Large intestine (tissue), 12 donors: ENCODE measurements at places on chromosomes 6 and 20.

- no peaks in the 10 kb centered on the region for H3K36me3 ChIP-seq
- no peaks in the 10 kb centered on the region for H3K4me1 ChIP-seq
- H3K27me3 ChIP-seq, result no peaks in the 10 kb centered on the region
- no peak overlapping the region for H3K4me3 ChIP-seq
Observed at GRCh38 chr6:119384444-119384843, 34.9 kb upstream of the MAN1A1 start.

GRCh38 chr6:34275128-34275804 lies 26.5 kb upstream of the SMIM29 start:
- no peak for DNase-seq
- no peak overlapping the region for H3K4me3 ChIP-seq
- no peaks in the 10 kb centered on the region for H3K27me3 ChIP-seq
- H3K27ac ChIP-seq, result no peak overlapping the region

- no peaks in the 10 kb centered on the region for H3K27me3 ChIP-seq
- no peaks in the 10 kb centered on the region for H3K36me3 ChIP-seq
- DNase-seq, result no peak
- H3K27ac ChIP-seq, result no peak overlapping the region
- H3K4me3 ChIP-seq, result no peak overlapping the region
Observed at GRCh38 chr6:100924534-100925227, 43.6 kb upstream of the ASCC3 start.

GRCh38 chr6:26524722-26525370 lies 13.3 kb upstream of the HMGN4 start:
- H3K36me3 ChIP-seq, result no peaks in the 10 kb centered on the region
- H3K4me1 ChIP-seq, result no peaks in the 10 kb centered on the region
- no peak for DNase-seq

DNA sequence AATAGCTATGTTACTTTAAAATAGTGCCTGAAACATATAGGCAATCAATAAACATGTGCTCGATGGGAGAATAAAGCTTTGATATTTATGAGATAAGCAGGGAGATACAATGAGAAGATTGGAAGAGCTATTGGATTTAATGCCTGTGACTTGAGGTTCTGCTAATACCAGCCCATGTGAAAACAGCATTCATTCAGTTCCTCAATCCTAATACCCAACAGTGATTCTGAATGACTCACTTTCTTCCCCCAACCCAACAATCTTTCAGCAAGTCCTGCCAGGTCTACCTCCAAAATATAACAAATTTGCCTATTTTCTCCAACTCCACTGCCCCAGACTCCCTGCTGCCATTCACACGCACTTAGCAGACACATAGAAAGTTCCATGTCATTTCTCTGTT lies 26.6 kb upstream of the KLHL31 start:
- H3K4me3 ChIP-seq, result no peak overlapping the region
- H3K27me3 ChIP-seq, result no peaks in the 10 kb centered on the region
- no peaks in the 10 kb centered on the region for H3K36me3 ChIP-seq
- peaks cover 27% of the 10 kb centered on the region for H3K4me1 ChIP-seq
- no peak overlapping the region for H3K27ac ChIP-seq

GRCh38 chr20:58286729-58287128 lies 22.8 kb upstream of the RAB22A start:
- no peak overlapping the region for H3K4me3 ChIP-seq
- H3K36me3 ChIP-seq, result peaks cover 11% of the 10 kb centered on the region
- no peaks in the 10 kb centered on the region for H3K4me1 ChIP-seq
- no peaks in the 10 kb centered on the region for H3K27me3 ChIP-seq
- no peak for DNase-seq
- H3K27ac ChIP-seq, result no peak overlapping the region

DNA sequence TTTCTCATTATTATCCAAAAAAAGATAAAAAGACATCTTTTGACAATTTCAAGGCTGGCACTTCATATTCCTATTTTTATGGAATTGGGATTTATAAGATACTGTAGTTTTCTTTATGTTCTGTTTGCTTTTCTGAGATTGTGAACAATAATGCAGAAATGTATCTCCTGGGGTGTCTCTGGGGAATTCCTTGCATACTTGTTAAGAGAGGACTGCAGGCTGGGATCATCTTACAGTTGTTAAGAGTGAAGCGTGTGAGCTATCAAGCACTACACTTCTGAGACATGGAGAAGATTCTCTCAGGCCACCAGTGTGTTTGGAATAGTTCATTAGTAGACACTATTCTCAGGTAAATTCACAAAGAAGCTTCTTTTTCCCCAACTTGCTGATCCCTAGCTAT lies 963.3 kb upstream of the GJE1 start:
- H3K4me3 ChIP-seq, result no peak overlapping the region
- H3K4me1 ChIP-seq, result peaks cover 4% of the 10 kb centered on the region
- no peaks in the 10 kb centered on the region for H3K36me3 ChIP-seq
- H3K27ac ChIP-seq, result no peak overlapping the region
- no peak for DNase-seq

GRCh38 chr6:31958412-31958740 lies 395 bp downstream of the NELFE start:
- peaks cover 66% of the 10 kb centered on the region for H3K36me3 ChIP-seq
- H3K4me3 ChIP-seq, result peak overlapping the region; percentile 81
- no peaks in the 10 kb centered on the region for H3K27me3 ChIP-seq
- peaks cover 8% of the 10 kb centered on the region for H3K4me1 ChIP-seq
- no peak for DNase-seq

GRCh38 chr6:35359744-35360348 lies 17.5 kb downstream of the PPARD start:
- H3K4me3 ChIP-seq, result no peak overlapping the region
- peaks cover 42% of the 10 kb centered on the region for H3K36me3 ChIP-seq
- H3K27ac ChIP-seq, result no peak overlapping the region
- H3K4me1 ChIP-seq, result peaks cover 9% of the 10 kb centered on the region
- no peak for DNase-seq

DNA sequence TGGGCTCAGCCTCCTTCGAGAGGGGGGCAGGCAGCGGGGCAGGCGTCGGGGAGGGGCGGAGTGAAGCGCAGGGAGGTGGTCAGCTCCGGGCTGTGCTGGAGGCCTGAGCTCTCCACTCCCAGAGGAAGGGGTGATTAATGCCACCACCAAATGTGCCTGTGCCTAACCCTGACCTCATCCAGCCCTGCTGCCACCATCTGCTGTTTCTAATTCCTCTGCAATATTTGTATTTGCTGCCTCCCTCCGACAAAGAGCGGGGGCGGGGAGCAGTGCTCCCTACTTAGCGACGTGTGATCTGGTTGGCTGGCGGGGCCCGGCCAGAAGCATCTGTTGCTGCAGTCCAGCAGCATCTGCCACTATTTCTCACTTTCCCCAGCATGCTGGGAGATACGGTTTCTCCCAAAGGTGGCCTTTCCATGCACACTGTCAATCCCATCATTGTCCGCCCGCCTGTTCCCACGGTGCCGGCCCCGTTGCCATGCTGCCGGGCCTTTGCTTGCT lies 47.0 kb downstream of the DLL1 start:
- H3K4me1 ChIP-seq, result no peaks in the 10 kb centered on the region
- H3K27ac ChIP-seq, result no peak overlapping the region
- H3K36me3 ChIP-seq, result no peaks in the 10 kb centered on the region
- DNase-seq, result no peak
- no peak overlapping the region for H3K4me3 ChIP-seq

DNA sequence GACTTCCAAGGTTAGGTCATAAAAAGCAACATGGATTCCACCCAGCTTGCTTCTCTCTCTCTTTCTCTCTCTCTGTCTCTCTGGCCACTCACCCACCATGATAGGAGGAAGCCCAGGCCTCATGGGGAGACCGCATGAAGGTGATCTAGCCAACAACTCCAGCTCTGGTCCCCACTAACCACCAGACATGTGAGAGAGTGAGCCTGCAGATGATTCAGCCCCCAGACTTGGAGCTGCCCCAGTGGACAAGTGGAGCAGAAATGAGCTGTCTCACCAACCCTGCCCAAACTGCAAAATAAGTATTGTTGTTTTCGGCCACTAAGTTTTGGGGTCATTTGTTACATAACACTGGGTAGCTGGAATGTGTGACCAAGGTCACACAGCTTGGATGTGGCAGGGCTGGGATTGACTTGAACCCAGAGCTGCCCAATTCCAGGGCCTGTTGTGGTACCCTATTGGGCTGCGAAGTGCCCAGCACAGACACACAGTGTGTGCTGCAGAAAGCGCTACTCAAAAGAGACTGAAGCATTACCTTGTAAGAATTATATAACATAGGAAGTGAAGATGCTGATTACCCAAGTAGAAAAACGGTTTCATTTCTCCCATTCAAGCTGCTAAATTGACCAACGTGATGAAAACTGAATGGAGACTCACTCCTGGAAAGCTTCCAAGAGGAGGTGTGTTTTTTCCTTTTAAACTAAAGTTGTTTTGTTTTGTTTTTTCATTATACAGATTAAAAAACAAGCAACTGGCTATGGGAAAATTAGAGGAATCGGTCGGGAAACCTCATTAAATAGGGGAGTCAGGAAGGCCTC lies 9.1 kb upstream of the TLDC2 start:
- H3K4me3 ChIP-seq, result no peak overlapping the region
- H3K4me1 ChIP-seq, result peaks cover 3% of the 10 kb centered on the region
- peaks cover 11% of the 10 kb centered on the region for H3K27me3 ChIP-seq
- DNase-seq, result no peak

GRCh38 chr6:51843456-51844056 lies 243.9 kb downstream of the PKHD1 start:
- H3K27ac ChIP-seq, result no peak overlapping the region
- no peaks in the 10 kb centered on the region for H3K27me3 ChIP-seq
- no peak for DNase-seq
- peaks cover 5% of the 10 kb centered on the region for H3K4me1 ChIP-seq
- H3K36me3 ChIP-seq, result no peaks in the 10 kb centered on the region

DNA sequence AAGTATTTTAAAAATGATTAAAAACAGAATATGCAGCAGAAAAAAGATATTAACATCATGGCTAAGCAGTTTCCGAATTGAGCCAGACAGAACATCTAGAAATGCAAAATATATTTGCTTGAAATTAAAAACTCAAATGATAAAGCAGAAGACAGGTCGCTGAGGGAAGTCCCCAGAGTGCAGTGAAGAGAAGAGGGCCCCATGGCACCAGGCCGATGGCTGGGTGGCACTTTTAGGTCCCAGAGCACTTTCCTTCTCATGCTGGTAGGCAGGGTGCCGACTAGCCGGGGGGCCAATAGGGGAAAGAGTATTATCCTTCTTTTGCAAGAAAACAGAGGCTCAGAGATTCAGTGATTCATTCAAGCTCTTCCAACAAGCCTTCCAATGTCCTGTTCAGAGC lies 58.9 kb downstream of the MYH7B start:
- H3K4me3 ChIP-seq, result no peak overlapping the region
- H3K4me1 ChIP-seq, result no peaks in the 10 kb centered on the region
- no peaks in the 10 kb centered on the region for H3K27me3 ChIP-seq

DNA sequence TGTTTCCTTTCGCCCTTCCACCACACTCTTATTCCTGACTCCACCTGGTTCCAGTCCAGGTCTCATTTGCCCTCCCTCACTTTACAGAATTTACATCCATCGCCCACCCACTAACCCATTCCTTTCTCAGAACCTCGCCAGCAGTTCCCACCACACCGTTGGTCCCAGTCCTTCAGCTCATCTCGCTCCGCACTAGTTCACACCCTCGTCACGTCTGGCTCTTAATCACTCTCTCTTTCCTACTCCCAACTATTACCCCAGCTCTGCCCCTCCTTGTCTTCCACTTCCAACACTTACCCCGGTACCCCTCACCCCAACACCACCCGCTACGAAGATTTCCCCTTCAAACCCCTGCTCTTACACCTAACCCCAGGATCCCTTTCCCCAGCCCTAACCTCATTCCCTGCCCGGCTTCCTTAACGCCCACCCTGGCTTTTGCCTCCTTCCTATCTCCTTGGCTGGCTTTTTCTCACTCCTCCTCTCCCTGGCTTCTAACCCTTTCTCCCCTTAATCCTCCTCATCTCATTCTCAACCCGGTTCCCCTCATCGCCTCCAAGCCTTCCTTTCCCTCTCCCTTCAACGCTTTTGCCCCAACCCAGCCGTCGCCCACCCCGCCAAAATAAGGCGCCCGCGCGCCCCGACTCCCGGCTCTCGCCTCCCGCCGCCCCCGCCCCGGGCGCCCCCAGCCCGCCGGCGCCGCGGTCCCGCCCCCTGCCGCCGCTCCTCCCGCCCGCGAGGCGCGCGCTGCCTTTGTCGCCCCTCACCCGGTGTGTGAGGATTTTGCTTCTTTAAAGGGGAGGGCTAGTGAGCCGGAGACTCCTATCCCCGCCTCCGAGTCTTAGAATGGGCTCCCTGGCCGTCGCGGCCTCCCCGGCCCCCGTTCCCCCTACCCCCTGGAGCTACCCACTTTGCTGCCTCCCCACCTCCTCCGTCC lies 542 bp downstream of the USP49 start:
- H3K27me3 ChIP-seq, result no peaks in the 10 kb centered on the region
- no peaks in the 10 kb centered on the region for H3K36me3 ChIP-seq
- DNase-seq, result peak; percentile 28
- peak overlapping the region; percentile 39 for H3K27ac ChIP-seq
- H3K4me3 ChIP-seq, result peak overlapping the region; percentile 94
- peaks cover 13% of the 10 kb centered on the region for H3K4me1 ChIP-seq

DNA sequence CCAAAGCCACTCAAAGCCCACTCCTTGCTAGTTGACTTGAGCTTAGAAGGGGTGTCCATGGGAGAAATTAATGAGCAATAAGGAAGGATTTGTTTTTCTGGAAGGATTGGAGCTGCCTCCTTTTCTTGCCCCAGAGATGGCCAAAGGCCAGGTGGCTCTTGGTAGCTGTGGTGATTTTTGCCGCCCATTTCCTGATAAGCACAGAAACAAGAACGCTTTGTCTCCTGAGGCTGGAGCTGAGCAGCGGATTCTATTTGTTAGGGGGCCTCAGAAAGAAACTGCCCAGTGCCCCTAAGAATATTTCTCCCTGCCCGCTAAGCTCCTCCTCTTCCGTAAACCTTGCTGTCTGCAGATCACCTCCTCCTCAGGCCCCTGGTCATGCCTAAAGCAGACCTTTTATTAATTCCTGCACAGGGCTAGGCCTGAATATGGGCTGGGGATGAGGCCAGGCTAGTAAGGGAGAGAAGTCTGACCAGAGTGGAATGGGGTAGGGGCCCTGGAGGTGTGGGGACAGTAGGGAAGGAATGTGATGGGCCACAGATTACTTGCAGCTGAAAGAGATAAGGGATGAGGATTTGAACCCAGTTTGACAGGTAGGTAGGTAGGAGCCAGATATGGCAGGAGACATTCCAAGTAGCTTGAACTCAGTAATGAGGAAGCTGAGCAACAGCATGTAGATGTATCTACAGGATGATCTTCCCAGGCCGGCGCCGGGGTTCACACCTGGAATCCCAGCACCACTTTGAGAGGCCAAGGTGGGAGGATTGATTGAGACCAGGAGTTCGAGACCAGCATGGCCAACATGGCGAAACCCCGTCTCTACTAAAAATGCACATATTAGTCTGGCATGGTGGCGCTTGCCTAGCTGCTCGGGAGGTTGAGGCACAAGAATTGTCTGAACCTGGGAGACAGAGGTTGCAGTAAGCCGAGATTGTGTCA lies 71.2 kb upstream of the NAA20 start:
- peaks cover 9% of the 10 kb centered on the region for H3K4me1 ChIP-seq
- peak overlapping the region; percentile 44 for H3K27ac ChIP-seq
- peaks cover 11% of the 10 kb centered on the region for H3K36me3 ChIP-seq
- DNase-seq, result no peak
- H3K4me3 ChIP-seq, result no peak overlapping the region
